ENCODE measurements at places on chromosomes 3 and 15.

GRCh38 chr3:196220991-196221390 lies 4.7 kb downstream of the SLC51A start:
- DNase-seq = no peak

GRCh38 chr3:16253601-16254000 lies 11.1 kb downstream of the DPH3 start:
- no peak for DNase-seq

DNA sequence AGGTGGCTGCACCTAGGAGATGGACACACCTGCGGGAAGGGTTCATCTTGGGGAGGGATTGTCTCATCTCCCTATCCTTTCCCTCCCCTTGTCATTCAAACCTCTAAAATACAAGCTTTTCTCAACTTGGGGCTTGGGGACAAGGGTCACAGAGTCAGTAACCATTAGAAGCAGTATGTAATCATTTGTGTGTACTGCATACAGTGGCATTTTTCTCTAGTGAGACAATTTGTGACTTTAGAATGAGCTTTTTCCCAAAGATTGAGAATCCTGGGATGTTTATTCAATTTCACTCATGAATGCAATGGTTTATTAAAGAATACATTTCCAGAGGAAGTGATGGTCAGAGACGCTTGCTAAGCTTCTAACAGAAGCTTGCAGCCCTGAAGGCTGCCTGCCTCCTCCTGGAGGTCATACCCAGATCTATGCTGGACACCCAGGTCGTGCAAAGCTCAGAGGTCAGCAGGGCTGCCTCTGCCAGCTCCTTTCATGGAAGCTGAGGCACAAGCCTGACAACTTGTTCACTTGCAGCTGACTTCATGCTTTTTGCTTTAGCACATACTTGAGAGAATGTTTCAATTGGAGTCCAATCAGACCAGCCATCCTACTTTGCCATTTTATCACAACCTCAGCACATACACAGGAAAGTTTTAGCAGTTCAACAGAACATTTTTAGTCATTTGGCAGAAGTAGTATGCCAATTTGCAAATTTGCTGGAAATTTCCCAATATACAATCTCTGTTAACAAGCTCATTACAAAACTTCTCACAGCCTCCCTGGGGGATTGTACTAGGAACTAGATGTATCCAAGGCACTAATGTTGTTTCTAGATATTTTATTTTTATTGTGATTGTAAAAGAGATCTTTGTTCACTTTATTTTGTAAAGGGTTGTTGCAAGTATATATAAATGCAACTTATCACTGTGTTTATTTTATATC lies 25.6 kb upstream of the ALDH1L1 start:
- DNase-seq = no peak

DNA sequence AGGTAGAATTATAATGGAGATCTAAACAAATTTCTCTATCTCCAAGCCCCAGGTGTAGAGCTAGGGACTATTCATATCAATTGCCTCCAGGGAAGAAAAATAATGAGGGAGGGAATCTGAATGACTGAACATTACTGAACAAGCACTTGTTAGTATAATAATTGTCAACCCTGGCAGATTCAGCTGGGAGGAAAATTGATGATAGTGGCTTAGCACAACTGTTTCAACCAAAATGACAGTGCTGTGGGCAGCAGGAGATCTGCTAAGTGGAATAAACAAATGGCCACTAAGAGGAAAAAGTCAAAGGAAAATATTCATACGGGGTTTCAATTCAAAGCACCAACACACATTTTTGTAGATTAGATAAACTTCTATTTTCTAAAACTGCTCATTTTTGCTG lies 294.9 kb upstream of the ZNF385D start:
- DNase-seq = no peak

GRCh38 chr3:50515565-50516439 lies 12.4 kb upstream of the CACNA2D2 start:
- no peak for DNase-seq

DNA sequence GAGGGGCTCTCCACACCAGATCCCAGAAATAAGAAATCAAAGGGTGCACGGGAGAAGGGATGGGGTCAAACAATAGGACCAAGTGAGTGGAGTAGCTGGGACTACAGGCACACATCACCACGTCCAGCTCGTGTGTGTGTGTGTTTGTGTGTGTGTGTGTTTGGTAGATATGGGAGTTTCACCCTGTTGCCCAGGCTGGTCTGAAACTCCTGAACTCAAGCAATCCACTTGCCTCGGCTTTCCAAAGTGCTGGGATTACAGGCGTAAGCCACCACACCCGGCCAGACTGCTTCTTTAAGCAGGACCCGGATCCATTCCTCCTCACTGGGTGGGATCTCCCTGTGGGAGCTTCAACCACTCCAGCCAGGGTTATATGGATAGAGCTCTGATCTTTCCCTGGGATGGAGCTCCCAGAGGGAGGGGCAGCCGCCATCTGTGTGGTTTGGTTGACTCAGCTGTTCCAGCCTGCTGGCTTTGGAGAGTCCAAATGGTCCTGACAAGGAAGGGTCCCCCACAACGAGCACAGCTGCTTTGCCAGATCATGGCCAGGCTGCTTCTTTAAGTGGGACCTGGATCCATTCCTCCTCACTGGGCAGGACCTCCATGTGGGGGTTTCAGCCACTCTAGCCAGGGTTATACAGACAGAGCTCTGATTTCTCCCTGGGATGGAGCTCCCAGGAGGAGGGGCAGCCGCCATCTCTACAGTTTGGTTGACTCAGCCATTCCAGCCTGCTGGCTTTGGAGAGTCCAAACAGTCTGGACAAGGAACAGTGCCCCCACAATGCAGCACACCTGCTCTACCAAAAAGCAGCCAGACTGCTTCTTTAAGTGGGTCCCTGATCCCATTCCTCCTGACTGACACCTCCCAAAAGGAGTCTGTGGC lies 9.1 kb upstream of the AVEN start:
- DNase-seq = no peak

GRCh38 chr3:177333533-177334520 lies 136.5 kb upstream of the TBL1XR1 start:
- no peak for DNase-seq

GRCh38 chr3:117706756-117707155 lies 997.2 kb downstream of the TUSC7 start:
- DNase-seq = no peak
